ENCODE measurements at places on chromosomes 6 and 20.

DNA sequence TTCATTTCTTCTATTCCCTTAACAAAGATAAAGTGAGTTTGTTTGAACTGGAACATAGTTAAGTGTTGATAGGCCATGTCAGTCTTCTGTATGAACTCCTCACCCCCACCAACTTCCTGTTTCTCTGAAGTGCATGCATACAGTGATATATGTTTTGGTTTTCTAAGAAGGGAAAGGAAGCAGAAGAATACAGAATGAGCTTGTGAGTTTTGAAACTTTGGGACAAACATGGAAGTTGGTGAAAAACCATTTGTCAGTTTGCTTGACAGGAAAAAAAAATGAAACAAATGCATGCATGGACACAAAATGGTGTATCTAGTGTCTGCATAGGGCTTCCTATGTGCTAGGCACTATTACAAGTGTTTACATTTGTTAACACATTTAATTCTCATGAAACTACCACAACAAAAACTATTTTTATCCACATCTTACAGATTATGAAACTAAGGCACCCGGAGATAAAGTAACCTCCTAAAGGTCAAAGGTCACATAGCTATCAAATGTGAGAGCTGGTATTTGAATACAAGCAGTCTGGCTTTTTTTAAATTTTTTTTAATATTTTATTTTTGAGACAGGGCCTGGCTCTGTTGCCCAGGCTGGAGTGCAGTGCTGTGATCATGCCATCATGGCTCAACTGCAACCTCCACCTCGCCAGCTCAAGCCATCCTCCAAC is 105.9 kb downstream of the ADGRB3 start:
- DNase-seq, result no peak

- no peak for DNase-seq
Observed at GRCh38 chr6:166852451-166852975, 103.8 kb downstream of the RNASET2 start.

- DNase-seq, result no peak
Observed at GRCh38 chr6:26180346-26180745, 93.1 kb downstream of the HFE start.

DNA sequence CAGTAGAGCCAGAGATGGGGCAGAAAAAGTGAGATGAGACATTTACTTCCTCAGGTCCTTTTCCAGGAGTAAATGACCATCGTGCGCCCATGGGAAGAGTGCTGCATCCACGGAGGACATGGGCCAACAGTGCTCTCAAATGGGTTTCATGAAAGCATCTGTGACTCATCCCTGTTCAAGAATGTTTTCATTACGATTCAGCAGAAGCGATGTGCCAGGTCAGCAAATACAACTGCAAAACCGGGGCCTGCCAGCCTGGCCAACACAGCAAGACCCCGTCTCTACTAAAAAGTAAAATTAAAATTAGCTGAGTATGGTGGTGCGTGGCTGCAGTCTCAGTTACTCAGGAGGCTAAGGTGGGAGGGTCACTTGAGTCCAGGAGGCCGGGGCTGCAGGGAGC is 125.1 kb downstream of the LY86 start:
- no peak for DNase-seq

GRCh38 chr6:18444111-18444510 is 57.0 kb downstream of the RNF144B start:
- DNase-seq, result no peak

GRCh38 chr20:22916021-22916842 is 118.9 kb upstream of the SSTR4 start:
- DNase-seq, result no peak

DNA sequence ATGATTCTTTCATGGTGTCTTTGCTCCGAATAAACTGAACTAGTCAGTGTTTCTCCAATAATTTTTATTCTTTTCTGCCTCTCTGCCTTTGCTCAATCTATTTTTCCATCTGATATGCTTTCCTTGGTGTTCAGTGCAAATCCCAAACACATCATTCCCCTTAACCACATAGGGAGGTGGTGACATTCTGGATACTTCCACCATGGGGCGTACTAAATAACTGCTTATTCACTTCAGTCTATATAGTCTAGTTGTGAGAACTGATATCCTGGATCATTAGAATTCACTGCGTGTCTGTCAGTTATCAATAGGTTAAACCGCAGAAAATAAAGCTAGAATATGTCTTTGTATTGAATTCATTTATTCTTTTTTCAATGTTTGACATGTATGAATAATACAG is 83.1 kb downstream of the KCNQ5 start:
- DNase-seq, result no peak

DNA sequence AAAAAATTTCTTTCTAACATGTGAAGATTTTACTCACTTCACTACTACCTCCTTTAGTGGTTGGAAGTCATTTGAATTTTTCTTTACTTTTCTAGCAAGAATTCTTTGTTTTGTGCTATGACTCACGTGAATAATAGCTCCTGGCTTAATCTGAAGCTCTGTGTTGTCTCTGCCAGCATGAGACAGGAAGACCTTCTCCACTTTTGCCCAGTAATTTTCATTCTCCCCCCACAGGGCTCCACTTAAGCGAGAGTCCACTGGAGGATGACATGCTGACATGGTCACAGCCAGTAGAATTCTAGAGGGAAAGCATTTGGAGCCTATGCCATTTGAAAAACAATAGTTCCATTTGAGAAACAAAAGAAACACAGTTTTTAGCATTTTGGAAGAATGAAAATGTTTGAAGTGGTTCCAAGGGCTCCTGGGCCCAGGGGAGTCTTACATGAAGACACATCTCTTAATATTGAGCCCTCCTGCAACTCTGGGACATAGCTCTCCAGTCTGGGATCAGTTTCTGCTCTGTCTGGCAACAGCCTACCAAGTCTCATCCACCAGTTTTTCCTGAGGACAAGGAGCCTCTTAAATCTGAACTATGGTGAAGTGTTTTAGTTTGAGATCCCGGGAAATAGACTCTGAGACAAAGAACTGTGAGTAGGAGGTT is 231.4 kb downstream of the PAX1 start:
- DNase-seq, result no peak

- DNase-seq, result no peak
Observed at GRCh38 chr20:58096880-58097423, 131.5 kb downstream of the ANKRD60 start.

DNA sequence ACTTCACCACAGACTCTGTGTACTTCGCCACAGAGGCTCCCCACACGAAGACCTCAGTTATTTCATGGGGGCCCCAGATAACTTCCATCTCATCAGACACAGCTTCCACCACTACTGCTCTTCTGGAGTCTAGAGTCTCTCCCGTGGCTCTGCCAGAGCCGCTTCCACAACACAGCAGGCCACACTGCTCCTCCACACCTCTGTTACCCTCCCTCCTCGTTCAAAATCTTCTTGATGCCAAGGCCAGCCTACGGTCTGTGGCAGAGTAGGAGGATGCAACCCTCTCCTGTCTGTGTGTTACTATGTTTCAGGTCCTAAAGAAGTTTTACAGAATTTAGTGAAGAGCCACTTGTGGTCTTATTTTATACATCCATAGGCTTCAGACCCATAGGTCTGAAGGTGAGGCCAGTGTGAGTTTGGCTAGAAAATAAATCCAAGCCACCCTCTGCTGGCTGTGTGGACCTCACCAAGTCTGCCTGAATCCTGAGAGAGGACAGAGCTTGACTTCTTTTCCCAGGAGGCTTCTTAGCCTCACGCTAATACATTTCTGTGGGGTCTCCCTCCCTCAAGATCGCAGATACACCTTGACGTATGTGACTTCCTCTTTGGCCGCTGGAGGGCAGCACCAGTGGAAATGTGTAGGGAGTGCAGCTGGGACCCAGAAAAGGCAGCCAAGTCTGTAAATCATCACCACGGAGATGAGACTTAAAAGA is 197.7 kb downstream of the FAXC start:
- DNase-seq, result no peak

GRCh38 chr6:20709451-20709850 is 175.2 kb downstream of the CDKAL1 start:
- no peak for DNase-seq

DNA sequence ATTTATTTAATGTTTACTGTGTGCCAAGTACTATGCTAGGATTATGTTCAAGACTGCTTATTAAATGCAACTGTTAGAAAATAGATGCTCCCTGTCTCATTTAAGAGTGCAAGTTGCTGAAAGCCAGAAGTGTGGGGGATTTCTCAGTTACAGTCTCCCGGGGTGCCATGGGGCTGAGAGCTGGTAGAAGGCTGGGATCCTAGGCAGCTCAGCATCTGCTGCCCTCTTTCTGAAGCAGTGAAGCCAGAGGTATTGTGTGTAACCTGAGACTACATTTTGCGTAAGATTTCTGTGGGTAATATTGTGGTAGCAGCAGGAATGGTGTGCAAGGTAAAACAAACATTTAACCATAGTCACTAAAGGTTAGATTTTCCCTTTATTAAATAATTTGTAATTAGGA is 120.6 kb downstream of the AKAP7 start:
- no peak for DNase-seq

- no peak for DNase-seq
Observed at GRCh38 chr6:19866985-19867627, 29.9 kb downstream of the ID4 start.

DNA sequence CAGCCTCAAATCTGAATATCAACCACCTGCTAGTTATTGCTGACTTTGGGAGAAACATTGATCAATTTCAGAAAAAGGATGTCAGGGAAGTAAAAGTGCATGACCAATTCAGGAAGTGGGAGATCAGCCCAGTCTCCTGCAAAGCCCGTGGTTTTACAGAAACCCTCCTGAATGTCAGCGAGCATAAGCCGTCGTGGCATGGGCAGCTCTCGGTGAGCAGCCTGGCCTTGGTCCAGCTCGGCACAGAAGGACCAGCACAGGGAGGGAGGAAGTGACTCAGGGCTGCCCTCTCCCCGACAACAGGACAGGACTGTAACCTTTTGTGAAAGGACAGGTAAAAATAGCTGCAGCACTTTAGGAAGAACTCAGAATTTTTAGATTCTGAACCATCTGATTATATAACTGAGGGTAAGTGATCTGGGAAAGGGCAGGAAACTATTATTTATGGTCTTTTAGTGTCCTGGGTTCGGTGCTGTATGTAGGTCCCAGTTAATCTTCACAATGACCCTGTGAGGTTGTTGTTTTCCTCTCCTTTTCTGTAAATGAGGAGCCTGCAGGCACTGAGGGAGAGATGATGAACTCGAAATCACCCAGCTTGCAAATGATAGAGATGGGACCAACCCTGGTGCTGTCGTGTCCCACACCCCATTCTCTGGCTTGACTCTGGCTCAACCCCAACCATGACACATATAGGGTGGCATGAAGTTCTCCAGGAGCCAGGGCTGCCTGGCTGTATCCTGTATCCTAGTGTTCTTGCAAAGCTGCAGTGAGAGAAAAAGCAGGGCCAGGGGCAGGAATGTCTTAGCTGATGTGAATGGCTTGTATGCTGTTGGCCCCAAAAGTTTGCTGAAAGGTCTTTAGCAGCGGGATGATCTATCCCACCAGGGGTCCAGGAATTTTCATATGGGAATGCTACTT is 37.6 kb downstream of the NRN1 start:
- no peak for DNase-seq

DNA sequence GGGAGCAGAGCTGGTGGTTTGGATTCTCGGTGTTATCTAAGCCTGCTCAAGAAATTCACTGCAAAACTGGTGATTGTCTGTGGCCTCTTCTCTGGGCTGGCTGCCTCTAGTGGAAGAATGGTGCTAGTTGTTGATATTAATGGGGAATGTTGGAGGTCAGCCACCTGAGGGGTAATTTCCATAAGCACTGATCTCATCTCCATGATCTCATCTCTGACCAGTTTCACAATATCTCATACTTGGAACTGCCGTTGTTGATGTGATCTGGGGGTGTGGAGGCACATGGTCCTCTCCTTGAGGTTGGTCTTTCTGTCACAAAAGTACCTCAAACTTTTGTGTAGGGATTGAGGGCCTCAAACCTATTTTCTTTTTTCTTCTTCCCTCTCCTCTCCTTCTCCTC is 102.6 kb downstream of the CD109 start:
- DNase-seq, result no peak

GRCh38 chr20:39876976-39877635 is 811.9 kb downstream of the MAFB start:
- DNase-seq, result no peak

DNA sequence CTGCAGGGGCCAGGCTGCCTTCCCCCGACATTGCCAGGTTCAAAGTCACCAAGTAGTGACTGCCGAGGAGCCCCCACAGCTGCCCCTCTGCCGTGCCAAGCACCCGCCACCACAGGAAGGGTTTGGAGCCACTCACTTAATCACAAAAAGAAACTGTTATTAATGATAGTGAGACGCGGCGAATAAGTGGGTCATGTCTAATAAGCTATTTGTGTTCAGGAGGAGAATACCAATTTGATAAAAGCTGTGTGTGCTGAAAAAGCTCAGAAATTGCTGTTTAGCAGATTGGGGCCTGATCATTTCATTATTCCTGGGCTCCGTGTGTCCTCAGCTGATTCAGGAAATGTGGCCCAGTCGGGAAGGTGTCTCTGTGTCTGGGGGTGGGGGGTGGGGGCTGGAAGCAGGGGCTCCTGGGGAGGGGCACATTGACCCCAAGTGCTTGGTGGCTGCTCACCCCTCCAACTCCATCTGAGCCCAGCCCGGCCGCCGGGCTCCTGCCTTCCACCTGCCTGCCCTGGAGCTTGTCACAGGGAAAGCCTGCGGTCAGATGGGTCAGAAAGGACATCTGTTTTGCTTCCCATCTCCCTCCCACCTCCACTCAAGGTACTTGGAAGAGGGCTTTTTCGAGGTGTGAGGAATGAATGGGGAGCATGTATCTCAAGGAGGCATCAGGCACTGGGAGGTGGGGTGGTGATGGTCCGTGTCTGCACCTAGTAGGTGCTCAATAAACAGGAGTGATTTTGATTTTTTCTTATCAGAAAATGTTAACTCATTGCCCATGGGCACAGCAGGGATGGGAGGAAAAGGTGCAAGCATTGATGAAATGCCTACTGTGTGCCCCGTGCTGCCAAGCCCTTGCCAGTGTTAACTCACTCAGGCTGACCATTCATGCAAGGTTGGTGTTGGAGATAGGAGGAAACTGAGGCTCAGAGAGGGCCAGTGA is 3.0 kb downstream of the VSTM2L start:
- DNase-seq, result no peak

DNA sequence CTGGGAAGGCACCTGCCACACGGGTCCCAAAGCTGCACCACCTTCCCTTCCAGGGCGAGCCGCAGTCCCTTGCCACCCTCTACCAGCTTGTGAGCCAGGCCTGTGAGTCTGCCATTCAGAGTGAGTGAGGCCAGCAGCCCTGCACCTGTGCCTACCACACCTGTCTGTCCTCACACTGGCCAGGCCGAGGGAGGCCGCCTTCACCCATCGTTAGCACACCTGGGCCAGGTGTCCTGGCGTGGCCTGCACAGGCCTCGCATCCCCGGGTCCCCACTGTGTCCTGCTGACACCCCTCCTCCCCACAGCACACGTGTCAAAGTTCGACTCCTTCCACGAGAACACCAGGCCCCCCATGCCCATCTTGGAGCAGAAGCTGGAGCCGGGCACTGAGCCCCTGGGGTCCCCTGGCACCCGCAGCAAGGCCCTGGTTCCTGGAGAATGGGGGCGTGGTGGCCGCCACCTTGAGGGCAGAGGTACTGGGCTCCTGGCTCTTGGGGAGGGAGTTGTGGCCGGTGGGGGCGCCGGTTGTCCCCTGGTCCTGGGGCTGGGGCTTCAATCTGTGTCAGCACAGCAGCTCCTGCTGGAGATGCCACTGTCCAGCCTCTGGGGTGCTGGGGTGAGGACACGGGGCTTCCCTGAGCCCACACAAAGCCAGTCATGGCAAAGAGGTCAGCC is 33.0 kb downstream of the CHRNA4 start:
- DNase-seq, result no peak

Measured in effector memory CD4-positive, alpha-beta T cell (primary cell).